Heart left ventricle (tissue), 16 donors: ENCODE measurements at places on chromosomes 1 and 21. TPM values are rescaled to one million over a fixed set of nuclear protein-coding genes. Genes with fewer than 3 reads are reported as not detected.
A peak's percentile ranks its signal among the peaks of the same experiment; 100 is the strongest.

GRCh38 chr1:6695868-6696267 is 5.7 kb downstream of the DNAJC11 start:
- no peak for DNase-seq

DNA sequence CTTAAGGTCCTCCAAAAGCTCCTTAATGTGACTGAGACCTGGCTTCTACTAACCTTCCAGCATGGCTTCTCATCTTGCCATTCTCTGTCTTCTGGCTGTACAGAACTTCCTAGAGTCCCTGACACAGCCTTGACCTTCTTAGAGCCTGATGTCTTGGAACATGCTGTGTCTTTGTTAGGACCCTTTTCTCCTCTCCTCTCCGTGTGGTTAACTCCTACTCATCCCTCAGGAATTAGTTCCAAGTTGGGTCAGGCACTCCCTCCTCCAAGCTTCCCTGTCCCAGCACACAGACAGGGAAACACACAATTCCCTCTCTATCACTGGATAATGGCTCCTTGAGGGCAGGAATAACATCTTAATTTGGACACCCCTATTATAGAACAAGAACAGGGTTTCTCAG is 275.4 kb upstream of the USP24 start:
- no peak for DNase-seq

GRCh38 chr1:64019818-64020217 is 183.6 kb upstream of the UBE2U start:
- DNase-seq = no peak

C1orf87 gene
- not detected for total RNA-seq

DNA sequence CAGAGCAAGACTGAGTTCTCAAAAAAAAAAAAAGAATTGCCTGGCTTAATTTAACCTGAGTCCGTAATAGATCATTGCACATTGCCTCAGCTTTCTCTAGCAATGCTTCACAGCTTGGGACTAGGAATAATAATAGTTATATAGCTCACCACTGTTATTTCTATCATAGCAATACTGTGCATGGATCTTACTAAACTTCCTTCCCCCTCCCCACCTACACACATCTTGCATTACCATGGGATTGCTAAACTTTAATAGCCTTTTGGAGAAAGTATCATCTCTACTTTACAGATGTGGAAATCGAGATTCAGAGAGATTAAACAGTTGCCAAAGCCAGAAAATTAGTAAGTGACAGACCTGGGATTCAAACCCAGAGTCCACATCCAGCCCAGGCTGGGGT is 99.4 kb downstream of the ATP5PO start:
- DNase-seq = no peak

KRTAP11-1 gene
- not detected for total RNA-seq

GRCh38 chr1:199472018-199472417 is 555.5 kb upstream of the NR5A2 start:
- DNase-seq = no peak

CD5L gene
- 1.4 TPM for total RNA-seq

KRTAP10-11 gene
- not detected for total RNA-seq

- no peak for DNase-seq
Observed at GRCh38 chr1:44677201-44677766, 2.8 kb downstream of the ARMH1 start.

DNA sequence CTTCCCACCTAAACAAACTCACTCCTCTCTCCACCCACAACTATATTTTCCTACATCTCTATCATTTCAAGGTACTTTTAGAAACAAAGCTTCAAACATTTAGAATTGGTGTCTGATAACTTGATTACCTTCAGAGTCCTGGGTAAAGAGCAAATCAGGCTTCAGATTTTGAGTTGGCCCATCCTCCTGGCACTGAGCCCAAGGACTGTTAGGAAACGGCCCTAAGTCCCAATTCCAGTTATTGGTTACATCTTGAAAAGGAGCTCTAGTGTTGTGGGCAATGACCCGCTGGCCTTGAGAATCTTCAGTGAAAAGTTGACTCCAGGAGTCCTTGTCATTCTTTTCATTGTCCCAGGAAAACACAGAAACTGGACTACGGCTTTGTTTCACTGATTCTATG is 15.1 kb downstream of the MTFR1L start:
- no peak for DNase-seq

DNA sequence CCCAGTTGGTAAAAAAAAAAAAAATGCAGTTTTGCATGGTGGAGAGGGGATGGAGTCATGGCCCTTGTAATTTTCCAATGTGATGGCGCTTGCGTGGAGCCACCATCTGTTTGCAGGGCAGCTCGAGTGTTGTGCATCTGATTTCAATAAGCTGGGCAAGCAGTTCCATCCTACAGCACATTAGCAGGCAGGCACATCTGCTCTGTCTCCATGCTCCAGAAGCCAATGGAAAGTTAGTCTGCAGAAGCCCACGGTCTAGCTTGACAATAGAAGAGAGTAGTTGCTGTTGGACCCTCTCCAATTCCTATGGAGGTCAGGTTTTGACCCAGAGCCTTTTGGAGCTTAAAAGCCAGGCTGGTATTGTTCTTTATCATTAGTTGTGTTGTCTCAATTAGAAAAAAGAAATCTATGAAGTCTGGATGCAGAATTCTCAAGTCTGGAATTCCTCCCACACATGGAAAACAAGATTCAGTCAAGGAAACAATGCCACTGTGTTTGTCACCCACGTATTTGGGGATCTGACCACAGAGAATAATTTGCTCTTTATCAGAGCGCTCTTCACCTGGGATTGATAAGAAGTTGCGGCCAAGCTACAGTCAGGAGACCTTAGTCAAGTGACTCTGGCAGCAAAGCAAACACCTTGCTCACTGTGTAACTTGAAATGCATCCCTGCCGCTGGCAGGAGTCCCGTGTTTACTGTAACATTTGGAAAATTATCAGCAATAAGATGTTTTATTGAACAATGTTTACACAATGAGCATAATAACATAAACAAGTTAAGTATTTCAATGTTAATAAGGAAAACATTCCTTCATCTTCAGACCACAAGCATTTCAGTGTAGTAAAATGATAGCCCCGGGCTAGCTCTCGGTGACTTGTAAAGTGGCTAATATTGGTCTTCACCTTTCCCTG is 20.7 kb downstream of the NGF start:
- DNase-seq = no peak

GRCh38 chr1:87766737-87767136 is 438.1 kb downstream of the LMO4 start:
- no peak for DNase-seq

LRRC53 gene
- total RNA-seq = 0.09 TPM

GRCh38 chr1:40386359-40386723 is 12.8 kb downstream of the SMAP2 start:
- no peak for DNase-seq

DNA sequence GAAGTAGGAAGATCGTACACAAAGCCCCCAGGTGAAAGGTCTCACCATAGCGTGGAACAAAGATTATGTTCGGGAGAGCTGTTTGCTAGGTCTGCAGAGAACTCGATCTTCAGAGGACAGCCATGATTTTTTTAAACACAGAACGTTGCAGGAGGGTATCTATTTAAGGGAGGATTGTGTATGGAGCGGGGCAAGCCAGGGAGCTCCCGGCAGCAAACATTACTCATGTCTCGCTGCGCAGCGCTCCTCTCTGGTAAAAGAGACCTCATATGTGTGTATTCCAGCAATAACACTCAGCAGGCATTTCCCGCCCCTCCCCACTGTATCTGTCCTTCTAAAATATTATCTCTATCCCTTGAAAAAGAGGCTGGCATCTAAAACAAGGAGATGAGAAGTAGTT is 2.7 kb downstream of the GLIS1 start:
- no peak for DNase-seq

- DNase-seq = peak; percentile 11
Observed at GRCh38 chr1:17233675-17234320, 15.1 kb upstream of the PADI3 start.
